CD4-positive, alpha-beta T cell treated with Interferon alpha-2 for 1 hour (primary cell): ENCODE measurements at places on chromosomes 6 and 20.

DNA sequence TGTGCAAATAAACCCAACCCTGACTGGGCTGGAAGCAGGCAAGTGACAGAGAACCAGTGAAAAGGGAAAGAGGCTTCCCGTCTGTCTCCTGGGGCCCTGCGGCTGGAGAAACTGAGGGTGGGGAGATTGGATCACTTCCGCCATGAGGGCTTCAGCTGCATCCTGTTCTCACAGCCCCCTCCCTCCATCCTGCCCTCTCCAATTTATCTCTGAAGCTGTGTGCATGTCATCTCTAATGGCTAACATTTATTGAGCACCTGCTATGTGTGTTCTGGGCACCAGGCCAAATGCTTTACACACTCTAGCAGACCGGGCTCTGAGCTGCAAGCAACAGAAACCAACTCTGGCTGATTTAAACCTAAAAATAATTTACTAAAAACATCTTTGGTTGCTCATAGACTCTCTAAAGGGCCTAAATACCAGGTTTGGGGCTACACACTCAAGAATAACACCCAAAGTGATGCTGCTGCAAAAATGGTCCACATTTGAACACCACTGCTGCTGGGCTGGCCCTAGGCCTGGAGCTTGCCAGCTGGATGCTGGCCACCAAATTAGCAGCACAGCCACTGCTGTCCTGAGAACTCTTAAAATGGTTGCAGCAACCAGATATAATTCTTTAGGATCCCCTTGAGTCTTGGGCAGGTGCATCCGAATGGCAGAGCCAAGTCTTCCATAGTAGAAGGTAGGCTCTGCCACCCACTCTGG is 123.6 kb upstream of the LRFN2 start:
- no peak for DNase-seq

- DNase-seq = peak; percentile 81
Measured at GRCh38 chr6:446418-447366, 55.1 kb downstream of the IRF4 start.

DNA sequence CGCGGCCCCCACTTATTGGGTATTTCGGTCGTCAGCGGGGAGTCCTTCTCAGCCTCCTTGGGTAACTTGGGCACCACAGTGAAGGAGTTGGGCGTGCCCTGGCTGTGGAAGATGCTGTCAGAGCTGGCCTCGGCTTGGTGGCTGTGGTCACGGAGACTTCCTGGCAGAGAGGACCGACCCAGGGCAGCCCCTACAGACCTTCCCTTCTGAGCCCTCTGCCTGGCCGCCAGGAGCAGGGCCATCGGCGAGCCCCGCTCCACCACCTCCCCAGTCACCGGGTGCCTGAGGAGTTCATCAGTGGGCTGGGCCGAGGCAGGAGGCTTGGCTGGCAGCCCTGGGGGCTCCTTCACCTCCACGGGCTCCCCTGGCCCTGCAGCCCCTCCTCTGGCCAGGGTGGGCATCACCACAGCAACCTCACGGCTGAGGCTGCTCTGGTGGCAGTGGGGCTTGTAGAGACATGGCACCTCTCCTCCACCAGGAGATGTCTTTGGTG is 37.2 kb downstream of the C6orf132 start:
- DNase-seq = no peak

- DNase-seq = no peak
Measured at GRCh38 chr6:15608396-15608795, 54.4 kb downstream of the DTNBP1 start.

- no peak for DNase-seq
Measured at GRCh38 chr6:79600812-79601609, 30.1 kb upstream of the SH3BGRL2 start.

DNA sequence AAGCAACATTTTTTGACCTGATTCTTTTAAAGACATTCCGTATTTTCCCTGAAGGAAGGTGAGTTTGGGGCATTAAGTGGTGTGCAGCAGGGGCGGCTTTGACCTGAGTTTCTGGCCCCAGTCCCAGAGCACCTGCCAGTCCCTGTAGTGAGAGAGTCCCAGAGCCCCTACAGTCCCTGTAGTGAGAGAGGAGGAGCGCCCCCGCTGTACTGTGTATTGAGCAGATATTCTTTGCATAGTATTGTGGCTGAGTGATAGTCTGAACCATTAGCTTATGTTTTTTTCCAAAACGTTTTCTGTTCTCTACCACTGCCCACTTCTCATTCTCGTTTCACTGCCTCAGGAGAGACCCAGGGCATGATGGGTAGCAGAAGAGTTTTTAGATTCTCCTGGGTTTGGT is 17.2 kb upstream of the SH3BGRL2 start:
- no peak for DNase-seq

GRCh38 chr6:803191-803977 is 110.4 kb upstream of the EXOC2 start:
- DNase-seq = no peak

DNA sequence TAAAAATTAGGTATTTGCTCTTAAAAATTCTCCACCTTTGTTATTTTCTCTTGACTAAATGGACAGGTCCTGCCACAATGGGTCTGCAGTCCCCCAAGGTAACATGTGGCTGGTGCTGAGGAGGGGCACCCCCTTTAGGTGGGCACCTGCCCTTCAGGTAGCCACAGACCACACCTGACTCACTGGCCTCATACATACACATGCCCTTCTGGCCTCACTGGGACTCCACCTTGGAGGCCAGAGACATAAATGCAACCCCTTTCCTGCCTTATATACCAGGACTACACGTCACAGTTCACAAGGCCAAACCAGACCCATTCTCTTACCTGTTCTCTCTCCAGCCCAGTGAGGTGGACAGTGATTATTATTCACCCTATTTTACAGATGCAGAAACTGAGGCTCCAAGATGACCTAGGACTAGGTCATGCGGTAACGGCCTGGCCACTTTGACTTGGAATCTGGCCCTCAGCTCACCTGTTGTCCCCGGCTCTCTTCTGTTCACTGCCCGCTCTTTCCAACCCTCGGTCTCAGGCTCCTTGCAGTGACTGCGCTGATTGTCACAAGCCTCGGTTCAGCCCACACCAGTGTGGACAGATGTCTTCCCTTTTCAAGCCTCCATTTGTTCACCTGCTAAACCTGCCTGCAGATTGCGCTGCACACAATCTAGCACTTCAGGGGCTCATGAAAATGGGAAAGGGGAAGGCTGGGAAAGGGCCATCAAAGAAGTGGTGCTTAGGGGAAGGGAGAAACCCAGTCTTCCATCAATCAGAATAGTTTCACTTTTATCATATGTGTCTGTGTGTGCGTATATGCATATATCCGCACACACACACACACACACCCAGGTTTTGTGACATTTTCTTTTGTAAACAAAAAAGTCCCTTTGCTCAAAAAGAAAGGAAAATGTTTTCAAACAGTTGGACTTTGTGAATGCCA is 121.7 kb downstream of the BCAS1 start:
- DNase-seq = no peak

DNA sequence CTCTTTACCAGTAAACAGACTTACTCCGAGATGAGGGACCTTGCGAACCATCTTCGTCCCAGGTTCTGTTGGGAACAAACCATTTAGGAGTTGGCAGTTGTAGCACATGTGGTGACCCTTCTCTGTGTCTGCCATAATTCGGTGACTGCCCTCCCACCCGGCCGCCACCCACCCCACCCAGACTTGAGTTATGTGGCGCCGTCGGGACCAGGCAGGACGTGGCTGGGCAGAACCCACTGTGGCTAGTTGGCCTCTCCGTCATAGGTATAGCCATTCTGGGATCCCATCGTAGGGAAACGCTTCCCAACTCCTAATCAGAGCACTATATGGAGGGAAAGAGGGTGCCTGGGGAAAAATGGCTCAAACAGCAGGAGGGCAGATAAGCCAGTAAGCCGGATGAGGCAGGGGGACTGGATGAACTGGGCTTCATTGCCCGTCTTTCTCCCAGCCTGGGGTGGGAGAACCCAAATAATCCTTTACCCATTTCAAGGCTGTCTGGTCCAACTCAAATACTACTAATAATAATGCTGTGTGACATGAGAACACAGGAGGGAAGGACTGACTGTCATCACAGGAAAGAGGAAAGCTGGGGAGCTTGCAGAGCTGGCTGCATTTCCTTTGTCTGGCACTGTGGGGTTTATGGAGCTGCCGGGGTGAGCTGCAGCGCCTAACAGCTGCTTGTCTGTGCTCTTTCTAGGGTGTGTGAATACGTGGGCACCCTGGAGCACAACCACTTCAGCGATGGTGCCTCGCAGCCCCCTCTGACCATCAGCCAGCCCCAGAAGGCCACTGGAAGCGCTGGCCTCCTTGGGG is 73.0 kb upstream of the PBOV1 start:
- no peak for DNase-seq

GRCh38 chr6:89950879-89951391 is 56.7 kb downstream of the GJA10 start:
- no peak for DNase-seq

- DNase-seq = no peak
Measured at GRCh38 chr6:57324538-57324937, 7.1 kb downstream of the PRIM2 start.

GRCh38 chr20:32289661-32290431 is 12.4 kb downstream of the KIF3B start:
- no peak for DNase-seq

DNA sequence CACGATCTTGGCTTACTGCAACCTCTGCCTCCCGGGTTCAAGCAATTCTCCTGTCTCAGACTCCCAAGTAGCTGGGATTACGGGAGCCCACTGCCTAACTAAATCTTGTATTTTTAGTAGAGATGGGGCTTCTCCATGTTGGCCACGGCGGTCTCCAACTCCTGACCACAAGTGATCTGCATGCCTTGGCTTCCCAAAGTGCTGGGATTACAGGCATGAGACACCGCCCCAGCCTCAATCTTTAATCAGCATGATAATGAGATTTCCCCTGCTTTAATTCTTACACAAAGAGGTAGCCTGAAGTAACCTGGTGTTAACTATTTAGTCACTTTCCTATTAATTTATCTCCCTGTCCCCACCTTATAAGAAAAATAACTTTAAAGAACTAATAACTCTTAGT is 31.3 kb upstream of the TRDN start:
- no peak for DNase-seq

GRCh38 chr6:36223706-36224105 is 27.2 kb downstream of the BRPF3 start:
- DNase-seq = no peak

DNA sequence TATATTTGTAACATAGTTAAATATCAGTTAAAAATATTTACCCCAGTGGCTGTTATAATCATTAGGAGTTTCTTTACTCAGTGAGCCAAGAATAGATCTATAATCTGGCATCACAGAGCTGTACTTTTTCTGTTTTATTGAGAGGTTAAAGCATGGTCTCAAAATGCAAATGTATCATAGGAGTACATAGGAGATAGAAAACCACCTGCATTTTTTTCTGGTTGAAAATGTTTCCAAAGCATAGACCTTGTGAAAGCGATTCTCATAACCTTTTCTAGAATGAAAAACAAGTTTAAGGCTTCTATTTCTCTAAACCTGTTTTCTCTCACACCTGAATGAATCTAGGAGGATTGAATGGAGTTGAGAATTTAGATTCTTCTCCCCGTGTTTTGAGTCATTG is 14.4 kb downstream of the KCNQ5 start:
- DNase-seq = no peak

DNA sequence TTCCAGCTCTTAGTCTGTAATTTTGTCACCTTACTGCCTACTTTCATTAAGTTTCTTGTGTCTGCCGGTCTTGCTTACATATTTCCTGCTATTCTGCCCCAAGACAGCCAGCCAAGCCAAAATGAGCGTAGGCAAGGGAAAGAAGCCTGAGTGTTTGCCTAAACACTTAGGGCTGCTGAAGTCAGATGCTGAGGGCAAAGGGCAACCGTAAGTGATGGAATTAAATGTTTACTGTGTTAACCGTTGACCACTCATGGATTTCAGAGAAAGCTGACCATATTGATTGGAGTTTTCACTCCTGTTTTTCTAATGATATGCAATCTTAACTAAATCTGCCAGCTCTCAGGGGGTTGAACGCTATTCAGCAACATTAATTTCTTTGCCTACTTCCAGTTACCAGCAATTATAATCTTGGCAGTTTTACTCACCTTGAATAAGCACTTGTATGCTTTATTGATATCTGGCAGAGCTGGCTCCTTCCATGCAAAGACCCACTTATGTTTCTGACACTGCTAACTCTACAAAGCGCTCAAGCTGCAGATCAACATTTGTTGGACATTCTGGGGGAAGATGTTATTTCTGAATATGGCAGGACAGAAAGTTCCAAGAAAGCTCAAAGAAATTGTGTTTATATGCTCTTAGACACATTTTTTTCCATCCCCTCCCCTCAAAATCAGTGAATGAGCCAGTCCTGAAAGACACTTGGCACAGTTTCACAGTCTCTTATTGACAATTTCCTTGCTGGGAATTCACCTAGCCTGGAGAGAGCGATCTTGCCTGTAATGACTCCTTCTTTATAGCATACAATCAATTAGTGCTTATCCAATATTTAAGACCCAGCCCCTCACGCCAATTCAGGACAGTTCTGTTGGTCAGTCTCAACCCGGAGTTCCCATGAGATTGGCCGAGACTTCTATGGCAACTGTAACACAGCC is 183.8 kb downstream of the PLCB1 start:
- no peak for DNase-seq

- DNase-seq = no peak
Measured at GRCh38 chr6:47464052-47464451, 13.5 kb upstream of the CD2AP start.

DNA sequence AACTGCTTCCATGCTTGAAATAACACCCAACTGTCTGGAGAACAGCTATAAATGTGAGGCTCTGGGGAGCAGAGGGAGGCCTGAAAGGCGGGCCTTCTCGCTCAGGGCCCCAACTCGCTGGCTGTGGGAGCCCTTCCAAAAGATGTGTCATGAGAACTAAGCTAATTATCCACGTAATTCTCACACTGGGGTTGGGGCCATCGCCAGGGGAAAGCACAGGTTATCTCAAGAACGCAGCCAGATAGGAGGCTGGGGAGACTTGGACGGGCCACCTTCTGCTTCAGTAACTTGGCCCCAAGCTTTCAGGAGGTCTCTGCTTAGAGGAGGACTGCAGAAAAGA is 1.6 kb downstream of the PXDC1 start:
- DNase-seq = no peak

DNA sequence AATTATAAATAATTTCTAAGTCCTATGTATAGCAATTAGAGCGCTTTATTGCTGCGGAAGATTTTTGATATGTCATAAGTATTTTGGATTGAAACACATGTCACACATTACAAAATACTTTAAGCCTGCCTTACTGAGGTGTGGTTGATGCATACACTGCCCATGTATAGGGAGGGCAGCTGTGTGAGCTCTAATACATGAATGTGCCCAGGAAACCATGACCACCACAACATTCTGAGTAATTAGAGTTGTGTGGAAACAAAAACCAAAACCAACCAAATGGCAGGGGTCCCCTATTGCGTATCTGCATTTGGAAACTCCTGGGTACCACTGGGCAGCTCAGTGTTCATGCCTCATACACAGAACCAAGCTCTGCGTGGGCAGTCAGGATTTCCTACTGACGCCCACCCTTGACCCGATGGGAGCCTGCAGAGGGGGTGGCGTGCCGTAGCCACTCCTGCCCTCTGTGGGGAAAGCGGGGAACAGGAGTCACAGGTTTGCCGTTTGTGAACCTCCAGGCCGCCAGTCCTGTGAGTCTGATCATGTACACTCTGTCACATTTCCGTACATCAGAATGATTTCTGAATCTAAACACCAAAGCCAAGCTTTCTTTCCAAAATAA is 50.9 kb upstream of the PDE10A start:
- no peak for DNase-seq

GRCh38 chr6:145948328-145948727 is 15.8 kb downstream of the SHPRH start:
- no peak for DNase-seq
